Muscle of arm (tissue), 14 donors: ENCODE measurements at places on chromosomes 1 and 21. TPM values are rescaled to one million over a fixed set of nuclear protein-coding genes. Genes with fewer than 3 reads are reported as not detected.
A peak's percentile ranks its signal among the peaks of the same experiment; 100 is the strongest.

DNA sequence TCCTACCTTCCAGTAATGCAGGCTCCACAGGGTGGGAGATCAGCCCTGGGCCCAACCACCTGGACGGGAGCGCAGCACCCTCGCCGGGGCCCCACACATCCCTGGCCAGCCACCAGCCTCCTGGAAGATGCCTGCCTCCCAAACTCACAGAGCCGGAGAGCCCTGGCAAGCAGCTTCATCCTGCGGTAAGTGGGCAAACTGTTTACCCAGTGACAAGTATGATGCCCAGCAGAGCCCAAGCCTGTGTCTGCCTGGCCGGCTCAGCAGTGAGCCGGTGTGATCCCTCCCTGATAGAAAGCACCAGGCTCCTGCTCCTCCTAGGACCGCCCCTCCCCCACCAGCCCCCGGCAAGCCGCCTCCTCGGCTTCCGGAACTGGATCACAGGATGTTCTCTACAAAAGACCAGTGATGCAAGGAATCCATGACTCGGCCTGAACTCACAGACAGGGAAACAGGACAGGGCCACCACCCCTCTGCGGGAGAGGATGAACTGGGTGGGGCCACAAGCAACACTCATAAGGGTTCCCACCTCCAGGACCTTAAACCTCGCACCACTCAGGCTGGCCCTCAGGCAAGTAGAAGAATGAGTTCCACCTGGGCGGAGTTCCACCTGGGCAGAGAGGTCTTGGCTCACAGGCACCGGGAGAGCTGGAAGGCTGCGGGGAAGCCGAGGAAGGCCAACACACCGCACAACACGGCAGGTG, 7.9 kb downstream of the ACOT7 start:
- no peak for DNase-seq

MNDA gene
- 3.0 TPM for polyA plus RNA-seq

TSPEAR gene
- polyA plus RNA-seq = 0.08 TPM

KRTAP11-1 gene
- polyA plus RNA-seq = not detected

FASLG gene
- not detected for polyA plus RNA-seq

DNA sequence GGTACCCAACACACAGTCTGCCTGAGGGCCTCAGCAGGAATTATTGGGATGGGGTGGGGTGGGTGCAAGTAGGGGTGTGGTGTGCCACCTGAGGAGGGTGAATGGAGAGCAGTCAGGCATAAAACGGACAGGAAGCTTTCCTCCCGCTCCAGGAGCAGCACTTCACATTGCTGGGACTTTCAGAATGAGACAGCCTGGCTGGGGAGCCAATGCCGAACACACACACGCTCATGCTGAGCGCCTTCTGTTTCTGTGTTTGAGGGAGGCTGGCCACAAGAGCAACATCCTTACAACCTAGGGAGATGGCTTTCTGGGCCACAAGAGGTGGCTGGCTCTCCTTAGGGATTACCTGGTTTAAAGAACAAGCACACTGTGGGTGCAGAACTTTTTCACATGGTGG, 98.0 kb downstream of the LAMC2 start:
- no peak for DNase-seq

PPM1J gene
- 2.9 TPM for polyA plus RNA-seq

- peak; percentile 77 for DNase-seq
These were observed 27.2 kb upstream of the ENO1 start for GRCh38 chr1:8905582-8906191.

- DNase-seq = peak; percentile 48
These were observed 171.0 kb downstream of the LRRC40 start for GRCh38 chr1:70034403-70034802.

DNA sequence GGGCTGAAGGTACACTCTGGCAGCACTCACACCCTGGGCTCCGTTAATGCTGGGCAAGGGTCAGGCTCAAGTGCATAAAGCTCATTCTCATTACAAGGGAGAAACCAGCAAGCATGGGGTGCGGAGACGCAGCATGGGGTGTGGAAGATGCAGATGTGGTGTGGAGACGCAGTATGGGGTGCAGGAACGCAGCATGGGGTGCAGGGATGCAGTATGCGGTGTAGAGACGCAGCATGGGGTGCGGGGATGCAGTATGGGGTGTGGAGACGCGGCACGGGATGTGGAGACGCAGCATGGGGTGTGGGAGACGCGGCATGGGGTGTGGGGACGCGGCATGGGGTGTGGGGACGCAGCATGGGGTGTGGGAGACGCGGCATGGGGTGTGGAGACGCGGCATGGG, 390.7 kb downstream of the NPHP4 start:
- no peak for DNase-seq

KRTAP27-1 gene
- polyA plus RNA-seq = not detected

- DNase-seq = no peak
These were observed 187.4 kb upstream of the ATP1B1 start for GRCh38 chr1:168918860-168919741.

DNA sequence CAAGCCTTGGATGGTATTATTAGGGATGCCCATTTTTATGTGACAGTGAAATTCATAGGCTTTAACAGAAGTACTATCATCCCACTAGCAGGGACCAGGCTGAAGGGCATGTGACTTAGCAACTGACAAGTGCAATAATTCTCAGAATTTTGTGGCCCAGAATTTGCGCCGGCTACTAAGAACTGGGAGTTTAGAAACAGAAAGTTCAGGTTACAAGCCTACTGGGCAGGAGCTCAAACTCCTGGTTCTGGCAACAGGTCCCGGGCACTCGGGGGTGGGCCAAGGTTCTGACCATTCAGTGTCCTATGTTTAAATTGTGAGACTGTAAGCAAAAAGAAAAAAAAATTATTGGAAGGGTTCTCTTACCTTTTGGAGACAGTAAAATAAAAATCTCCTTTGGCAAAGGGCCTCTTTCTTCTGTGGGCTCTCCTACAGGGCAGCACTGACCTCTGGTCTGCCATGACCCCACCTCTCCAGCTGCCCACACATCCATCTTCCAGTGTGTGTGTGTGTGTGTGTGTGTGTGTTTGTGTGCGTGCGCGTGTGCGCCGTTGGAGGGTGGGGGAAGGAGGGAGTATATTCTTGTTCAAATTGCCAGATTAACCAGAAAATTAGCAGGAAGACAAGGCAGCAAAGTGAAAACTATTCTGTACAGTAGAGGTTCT, 26.1 kb downstream of the IRF2BP2 start:
- DNase-seq = no peak

ETV3L gene
- not detected for polyA plus RNA-seq

SYPL2 gene
- polyA plus RNA-seq = 315 TPM

DNA sequence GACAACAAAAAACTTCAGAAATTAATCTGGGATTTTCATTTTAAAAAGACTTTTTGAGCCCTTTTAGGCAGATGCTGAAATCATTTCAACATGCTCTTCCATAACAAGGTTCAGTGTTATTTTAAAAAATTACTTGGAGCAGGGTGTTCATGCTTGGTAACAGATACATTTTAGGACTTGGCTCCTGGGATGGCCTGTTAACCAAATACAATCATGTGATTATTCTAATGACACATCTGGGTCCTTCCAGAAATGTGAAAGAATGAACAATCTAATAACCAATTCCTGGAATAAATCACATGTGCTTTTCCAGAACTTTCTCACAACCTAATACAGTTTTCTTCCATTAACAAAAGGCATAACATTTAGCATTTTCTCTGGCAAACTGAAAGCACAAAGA, 379.8 kb upstream of the RUNX1 start:
- peak; percentile 7 for DNase-seq
